ENCODE measurements at places on chromosomes 11 and 22.

GRCh38 chr11:58429273-58429672 is 1.4 kb upstream of the OR5B2 start:
- DNase-seq: no peak

- DNase-seq: peak; percentile 97
These were observed 17.1 kb upstream of the RBM4B start for GRCh38 chr11:66694732-66695207.

GRCh38 chr11:86449993-86450629 is 75.4 kb downstream of the CCDC81 start:
- no peak for DNase-seq

DNA sequence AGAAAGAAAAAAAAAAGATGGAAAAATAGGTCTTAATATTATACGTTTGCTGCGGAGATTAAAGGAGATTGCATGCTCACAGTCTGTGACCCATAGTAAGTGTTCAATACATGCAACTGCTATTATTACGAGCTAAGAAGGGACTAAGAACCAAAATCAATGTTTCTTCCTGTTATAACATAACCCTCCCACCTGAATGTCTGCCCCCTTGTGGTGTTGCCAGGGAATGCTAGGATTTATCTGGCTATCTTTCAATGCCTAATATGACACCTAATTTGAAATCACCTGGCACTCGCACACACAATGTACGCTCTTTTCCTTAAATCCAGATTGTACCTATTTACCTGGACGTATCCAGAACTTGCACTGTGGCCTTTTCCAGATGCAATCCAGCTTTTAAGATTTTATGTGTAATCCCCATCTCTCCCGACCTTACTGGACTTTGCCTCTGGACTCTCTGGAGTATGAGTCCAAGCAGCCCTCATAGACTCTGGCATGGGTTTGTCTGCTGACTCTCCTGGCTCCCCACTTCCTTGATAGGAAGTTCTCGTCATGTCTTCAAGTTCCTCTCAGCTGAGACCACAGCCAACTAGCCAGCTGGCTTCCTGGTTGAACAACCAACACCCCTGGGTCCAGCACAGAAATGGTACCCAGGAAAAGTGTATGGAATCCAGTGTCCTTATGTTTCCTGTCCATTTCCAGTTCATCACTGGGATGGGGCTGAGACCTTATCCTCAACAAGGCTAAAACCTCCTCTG is 151.5 kb downstream of the CCDC34 start:
- no peak for DNase-seq

DNA sequence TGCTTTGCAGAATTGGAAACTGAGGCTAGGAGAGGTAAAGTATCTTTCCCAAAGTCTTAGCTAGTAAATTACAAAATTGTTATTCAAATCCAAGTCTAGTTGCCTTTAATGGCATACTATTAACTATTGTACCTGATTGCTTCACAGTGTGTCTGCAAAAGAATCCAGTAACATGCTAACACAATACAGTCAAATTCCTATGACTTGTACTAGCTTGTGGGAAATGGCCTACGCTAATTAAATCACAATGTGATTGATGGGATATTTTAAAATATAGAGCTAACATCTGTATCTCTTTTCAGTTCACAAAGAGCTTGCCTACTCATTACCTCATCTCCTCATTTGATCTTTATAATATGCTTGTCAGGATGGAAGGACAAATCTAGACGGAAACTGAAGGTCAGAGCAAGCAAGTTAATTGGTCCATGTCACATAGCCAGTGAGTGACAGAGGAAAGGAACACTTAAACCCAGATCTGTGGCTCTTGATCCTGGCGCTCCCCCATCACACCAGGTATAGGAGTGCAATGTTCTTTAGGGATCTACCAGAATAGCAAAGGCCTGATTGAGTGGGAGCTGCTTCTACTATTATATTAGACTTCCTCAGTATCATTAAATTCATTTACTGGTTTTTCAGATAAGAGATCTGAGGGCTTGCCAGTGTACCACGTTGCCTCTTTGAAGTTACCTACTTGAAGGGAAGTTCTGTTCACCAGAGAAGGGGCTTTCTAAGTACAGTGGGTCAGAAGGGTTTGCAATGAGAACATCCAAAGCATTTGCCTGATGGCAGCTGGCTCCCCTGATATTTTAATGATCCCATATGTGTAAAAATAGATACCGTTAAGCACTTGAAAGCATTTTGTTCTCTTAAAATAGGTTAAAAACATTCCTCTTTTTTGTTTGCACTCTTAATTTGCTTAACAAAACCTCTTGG is 213.6 kb upstream of the SESN3 start:
- no peak for DNase-seq

DNA sequence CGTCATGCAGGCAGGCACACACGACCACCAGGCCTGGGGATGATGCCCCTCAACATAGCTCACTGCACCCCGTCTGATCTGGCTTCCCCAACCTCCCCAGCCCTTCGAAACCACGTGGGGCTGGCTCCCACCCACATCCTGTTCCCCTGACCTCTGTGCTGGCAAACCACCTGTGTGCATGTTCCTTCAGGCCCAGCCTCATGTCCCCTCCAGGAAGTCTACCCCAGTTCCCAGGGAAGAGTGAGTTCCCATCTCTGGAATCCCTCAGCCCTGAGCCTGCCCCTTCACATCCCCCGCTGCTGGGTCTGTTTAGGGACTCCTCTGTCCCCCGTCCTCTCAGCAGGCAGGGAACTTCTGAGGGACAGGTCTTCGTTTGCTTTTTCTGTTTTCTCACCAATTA is 7.1 kb downstream of the SLC7A4 start:
- DNase-seq: no peak

GRCh38 chr11:65780770-65781151 is at the start of gene AP5B1:
AP5B1 (minus strand) TSS chr11:65780976; CDS start chr11:65780591, 385 bp downstream.
- DNase-seq: peak; percentile 56

All from SW480 (cell line).